ENCODE measurements at places on chromosomes 4 and X.
A peak's percentile ranks its signal among the peaks of the same experiment; 100 is the strongest.

GRCh38 chr4:128832243-128832625, 22.7 kb downstream of the JADE1 start:
- no peak for DNase-seq

DNA sequence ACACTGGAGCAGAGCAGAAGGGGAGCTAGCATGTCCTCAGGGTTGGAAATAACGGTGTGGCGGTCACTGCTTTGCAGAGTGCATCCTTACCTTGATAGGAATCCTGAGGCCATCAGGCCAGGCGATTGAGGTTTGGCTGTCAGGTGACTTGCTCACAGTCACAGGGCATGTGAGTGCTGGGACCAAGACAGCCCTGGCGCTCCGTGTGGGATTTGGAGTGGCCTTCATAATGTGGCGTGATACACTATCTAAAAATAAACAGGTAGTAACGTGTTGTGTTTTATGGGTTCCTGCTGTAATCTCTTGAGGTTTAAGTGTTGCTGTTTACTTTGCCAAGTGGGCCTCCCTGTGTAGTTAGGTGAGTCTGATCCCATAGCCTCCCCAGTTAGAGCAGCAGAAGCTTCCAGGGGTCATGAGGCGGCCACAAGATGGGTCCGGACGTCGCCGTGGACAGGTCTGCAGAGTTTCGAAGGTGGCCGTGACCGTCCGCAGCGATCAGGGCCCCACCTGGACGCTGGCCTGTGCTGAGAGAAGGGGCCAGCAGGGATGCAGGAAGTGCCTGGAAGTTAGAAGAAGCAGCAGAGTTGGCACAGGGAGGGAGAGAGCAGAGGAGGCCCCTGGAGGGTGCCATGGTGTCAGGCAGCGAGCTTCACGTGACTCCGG, 27.7 kb downstream of the RGS12 start:
- no peak for DNase-seq

DNA sequence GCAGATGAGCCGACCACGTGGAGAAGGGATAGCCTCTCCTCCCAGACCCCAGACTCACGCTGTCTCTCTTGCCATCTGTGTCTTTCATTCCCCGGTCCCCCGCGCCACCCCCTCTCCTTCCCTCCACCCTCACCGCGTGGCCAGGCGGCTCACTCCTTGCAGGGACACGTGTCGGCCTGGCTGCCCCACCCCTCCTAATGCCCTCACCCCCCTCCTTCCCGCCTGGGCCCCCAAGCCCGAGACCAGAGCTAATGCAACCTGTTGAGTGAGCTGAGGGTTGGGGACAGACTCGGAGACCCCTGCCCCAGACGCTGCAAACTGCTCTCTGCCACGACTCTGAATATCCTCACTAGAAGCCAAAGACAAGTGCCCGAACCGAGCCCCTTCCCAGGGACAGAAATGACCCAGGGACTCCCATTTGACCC, 1.8 kb downstream of the SLC38A5 start:
- no peak for DNase-seq

DNA sequence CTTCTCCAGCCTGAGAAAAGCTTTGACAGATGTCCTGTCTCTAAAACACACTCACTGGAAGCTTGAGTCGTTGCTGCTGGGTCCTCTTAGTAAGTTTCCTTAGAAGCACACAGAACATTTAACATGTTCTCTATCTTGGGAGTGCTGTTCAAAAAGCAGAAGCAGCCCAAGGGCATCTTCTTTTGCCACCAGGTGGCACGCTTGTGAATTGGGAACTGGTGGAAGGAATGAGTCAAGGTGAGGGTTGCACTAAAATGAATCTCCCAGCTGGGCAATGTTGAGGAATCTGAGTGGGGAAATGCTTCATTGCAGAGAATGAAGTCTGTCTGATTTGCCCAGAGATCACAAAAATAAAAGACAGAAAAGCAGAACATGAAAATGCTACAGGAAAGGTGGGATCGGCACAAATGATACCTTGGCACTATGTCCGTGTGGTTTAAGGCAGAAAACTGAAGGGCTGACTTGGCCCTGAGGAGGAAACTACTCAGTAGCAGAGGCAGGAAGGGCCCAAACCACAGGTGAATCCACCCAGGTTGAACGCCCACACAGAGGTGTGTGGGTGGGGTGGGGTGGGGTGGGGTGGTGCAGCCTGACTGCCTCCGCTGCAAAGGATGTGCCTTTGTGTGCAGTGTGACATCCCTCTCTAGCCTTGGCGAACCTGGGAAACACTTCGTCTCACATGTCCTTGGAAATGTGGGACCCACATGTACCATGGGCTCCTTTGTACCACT, 26.0 kb downstream of the KIT start:
- no peak for DNase-seq

DNA sequence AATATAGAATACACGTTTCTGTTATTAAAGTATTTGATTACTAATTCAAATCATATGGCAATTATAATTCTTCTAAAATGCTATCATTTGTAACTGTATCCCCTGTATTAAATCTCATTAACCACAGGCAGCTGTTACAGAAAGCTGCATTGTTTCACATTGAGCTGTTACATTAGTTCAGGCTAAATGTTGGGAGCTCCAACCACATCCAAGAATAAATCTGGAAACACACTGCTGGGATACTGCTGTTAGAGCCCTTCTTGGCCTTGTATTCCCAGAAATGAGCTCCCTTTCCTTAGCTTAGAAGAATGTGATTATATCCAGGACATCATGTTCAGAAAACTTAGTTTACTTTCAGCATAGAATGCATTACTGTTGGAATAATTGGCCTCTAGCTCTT, 48.2 kb downstream of the GUCY1B1 start:
- peak; percentile 76 for DNase-seq

GRCh38 chr4:41611881-41612871, 74.2 kb downstream of the LIMCH1 start:
- peak; percentile 82 for DNase-seq

DNA sequence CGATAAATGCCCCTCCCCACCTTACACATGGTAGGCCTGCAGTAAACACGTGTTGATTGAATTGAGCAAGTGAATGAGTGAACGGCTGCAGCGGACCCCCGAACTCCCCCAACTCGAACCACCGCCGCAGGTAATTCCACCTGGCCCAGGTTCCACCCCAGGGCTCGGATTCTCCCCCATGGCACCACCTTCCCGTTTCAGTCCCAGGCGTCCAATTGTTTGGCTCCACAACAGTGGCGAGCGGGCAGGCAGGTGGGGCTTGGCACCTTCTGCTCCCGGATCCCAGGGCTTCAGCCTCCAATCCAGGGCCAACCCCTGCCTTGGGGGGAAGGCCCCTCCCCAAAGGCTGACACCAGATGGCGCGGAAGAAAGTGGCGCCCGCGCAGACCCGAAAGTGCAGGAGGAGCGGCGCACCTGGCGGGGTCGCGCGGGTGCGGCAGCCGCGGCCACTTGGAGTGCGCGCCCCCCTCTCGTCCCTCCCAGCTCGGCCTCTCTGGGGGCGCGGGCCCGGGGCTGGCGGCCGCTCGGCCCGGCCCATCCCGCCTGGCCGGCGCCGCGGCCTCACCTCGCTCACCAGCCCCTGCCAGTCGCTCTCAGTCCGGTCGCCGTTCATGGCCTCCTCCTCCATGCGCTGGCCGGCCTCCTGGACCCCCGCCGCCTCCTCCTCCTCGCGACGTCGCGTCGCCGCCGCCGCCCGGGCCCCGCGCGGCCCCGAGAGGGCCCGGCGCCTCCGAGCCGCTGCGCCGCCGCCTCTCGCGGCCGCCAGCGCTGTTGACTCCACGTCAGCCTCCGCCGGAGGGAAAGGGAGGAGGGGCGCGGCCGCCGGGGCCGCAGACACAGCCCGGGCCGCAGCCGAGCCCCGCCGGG, at the start of gene CCDC149:
TSS of gene CCDC149 (minus strand) at position 791 of the 867 bp plus-strand sequence. CDS start at position 613, 178 bp downstream.
- DNase-seq: no peak

DNA sequence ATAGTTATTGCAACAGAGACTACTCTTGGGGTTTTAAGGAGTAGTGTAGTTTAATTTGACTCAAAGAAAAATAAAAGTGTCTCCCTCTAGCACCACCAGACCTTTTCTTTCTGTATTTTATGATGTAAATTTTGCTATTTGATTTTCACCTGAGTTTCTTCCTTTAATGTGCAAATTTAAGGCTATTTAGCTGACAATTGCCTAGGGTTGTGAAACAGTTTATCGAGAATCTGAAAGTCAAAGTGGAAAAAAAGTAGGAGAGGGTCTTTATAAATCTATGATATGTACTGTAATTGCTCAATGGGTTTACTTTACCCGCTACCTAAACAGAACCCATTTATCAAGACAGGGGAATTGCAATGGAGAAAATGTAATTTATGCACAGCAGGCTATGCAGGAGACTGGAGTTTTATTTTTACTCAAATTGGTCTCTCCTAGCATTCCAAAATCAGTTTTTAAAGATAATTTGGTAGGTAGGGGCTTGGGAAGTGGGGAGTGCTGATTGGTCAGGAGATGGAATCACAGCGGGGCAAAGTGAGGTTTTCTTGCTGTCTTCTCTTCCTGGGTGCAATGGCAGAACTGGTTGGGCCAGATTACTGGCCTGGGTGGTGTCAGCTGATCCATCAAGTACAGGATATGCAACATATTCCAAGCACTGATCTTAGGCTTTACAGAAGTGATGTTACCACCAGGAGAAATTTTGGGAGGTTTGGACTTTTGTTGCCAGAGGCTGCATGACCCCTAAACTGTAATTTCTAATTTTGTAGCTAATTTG, 228.6 kb upstream of the TACR3 start:
- no peak for DNase-seq

DNA sequence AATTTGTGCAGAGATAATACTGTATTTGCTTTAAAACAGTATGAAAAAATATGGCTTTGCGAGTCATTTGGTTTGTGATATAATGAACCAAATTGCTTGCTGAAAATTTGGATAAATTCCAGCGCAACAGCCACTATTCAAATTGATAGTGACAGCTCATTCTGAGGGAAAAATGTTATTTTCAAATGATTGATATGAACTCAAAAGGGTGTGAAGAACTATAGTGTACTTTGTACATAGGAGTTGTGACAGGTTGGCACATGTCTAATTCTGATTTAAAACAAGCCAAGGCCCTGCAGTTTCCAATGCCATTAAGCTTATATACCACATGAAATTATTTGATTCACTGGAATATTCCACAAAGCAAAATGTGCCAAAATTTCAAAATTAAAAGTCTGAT, 1628.9 kb upstream of the AGA start:
- DNase-seq: no peak

- no peak for DNase-seq
Observed at GRCh38 chr4:120838784-120839183, 83.7 kb downstream of the PRDM5 start.

GRCh38 chrX:13688384-13688957, 457 bp upstream of the RAB9A start:
- DNase-seq: no peak

DNA sequence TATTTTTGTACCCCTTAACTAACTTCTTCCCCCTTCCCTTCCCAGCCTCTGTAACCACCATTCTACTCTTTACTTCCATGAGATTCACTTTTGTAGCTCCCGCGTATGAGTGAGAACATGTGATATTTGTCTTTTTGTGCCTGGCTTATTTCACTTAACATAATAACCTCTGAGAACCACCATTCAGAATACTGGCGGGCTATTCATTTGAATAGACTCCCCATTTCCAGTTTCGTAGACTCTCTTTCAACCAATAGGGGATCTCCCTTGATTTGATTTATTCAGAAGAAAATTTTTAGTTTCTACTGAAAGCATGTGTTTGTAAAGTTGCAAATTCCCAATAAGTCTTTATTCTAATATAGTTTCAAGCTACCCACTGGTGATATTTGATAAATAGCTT, 117.2 kb downstream of the GATB start:
- no peak for DNase-seq

- no peak for DNase-seq
Observed at GRCh38 chr4:165433529-165433928, 54.7 kb downstream of the CPE start.

GRCh38 chr4:70608324-70608723, 16.3 kb downstream of the AMBN start:
- no peak for DNase-seq

GRCh38 chr4:40931238-40931637, 181.5 kb downstream of the NSUN7 start:
- DNase-seq: no peak

DNA sequence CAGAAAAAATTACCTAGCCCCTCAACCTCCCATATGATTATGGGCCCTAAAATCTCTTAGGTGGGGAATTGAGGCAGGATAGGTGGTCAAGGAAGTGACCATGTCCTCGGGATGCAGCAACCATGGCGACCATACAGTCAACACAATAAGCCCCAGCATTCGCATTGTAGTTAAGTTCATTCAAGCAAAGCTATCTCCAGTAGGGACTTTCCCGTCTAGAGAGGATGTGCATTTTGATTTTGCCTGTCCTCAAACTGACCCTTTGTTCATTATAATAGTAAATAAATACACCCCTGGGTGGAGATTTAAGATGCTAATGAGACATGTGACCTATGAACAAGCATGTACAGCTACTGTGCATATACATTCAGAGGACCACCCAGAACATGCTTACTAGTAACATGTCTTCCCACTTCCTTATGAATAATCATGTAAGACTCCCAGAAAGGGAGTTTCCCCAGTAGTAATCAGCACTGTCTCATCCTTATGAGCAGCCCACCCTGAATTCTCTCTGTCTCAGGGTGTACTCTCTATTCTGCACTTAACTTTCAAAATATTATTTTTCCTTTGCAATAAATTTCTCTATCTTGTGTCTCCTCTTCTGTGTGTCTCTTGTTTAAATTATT, 74.3 kb downstream of the NUDT11 start:
- DNase-seq: no peak

DNA sequence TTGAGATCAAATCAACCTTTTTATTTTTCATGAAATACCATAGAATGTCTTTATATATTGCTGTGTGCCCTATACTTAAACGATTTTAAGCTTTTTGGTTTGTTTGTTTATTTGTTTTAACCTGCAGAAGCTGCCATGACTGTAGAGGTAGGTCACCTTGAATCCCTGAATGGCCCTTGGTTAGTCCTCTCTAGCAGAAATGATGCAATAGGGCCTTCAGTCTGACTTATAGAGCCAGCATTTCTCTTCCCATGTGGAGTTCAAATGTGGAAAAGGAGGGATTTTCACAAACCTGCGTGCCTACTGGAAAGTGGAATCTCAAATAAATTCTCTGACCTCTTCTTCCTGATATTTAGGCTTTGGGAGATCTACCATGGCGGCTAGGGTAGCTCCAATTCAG, 327.9 kb downstream of the MAPK10 start:
- no peak for DNase-seq

- no peak for DNase-seq
Observed at GRCh38 chr4:77493829-77494551, 111.6 kb upstream of the CXCL13 start.

GRCh38 chrX:4268676-4269075, 555.2 kb upstream of the PRKX start:
- no peak for DNase-seq

GRCh38 chr4:94551643-94552564, 100.2 kb downstream of the PDLIM5 start:
- DNase-seq: peak; percentile 42

GRCh38 chrX:154091678-154092077, 5.8 kb downstream of the MECP2 start:
- no peak for DNase-seq

DNA sequence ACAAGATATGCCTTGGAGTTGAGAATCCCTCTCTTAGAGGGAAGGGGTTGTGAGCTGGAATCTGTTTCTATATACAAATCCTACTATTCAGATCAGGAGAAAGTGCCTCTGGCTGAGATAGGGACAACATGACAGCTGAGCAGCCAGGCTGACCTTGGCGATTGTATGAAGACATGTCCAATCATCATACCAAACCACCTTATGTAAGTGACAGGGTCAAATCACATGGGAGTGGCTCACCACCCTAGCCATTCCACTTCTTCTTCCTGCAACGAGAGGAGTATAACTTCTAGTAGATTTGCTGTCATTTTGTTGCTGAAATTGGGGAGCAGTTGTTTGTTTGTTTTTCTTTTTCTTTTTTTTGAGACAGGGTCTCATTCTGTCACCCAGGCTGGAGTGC, 48.3 kb upstream of the TMEM150C start:
- DNase-seq: no peak
